ENCODE measurements at places on chromosomes 12 and 14. TPM values are rescaled to one million over a fixed set of nuclear protein-coding genes. Genes with fewer than 3 reads are reported as not detected.

- H3K4me3 ChIP-seq, result no peak overlapping the region
- DNase-seq, result no peak
- H3K27ac ChIP-seq, result no peak overlapping the region
These were observed 18.1 kb upstream of the PHLDA1 start for GRCh38 chr12:76049575-76050251.

Gene EFS
- 0.99 TPM for total RNA-seq

Gene NEMF
- total RNA-seq, result 106 TPM

Gene HOXC10
- total RNA-seq, result not detected

DNA sequence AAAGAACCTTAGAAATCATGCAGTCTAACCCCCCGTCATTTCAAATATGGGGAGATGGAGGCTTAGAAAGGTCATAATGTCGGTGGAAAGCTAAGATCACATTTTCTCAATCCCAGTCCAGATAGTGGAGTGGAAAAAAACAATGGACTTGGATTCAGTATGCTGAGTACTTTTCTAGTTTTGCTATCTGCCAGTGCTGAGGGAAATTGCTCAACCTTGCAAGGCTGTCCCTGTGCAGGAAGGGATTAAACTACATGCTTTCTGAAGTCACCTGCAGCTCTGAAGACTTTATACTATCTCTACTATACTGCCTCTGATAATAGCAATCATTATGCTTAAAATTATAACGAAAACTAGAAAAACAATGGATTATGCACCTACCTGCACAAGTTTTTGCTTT lies 272.8 kb downstream of the LRIG3 start:
- H3K36me3 ChIP-seq, result no peaks in the 10 kb centered on the region
- H3K4me1 ChIP-seq, result no peaks in the 10 kb centered on the region
- H3K27ac ChIP-seq, result no peak overlapping the region
- H3K27me3 ChIP-seq, result no peaks in the 10 kb centered on the region
- no peak overlapping the region for H3K4me3 ChIP-seq

Gene MMP14
- 55.3 TPM for total RNA-seq

Gene OTUB2
- total RNA-seq, result 0.33 TPM

Gene KRT71
- total RNA-seq, result not detected

- no peaks in the 10 kb centered on the region for H3K4me1 ChIP-seq
- H3K27me3 ChIP-seq, result no peaks in the 10 kb centered on the region
- H3K4me3 ChIP-seq, result no peak overlapping the region
These were observed 16.6 kb downstream of the MAP3K12 start for GRCh38 chr12:53482626-53483168.

DNA sequence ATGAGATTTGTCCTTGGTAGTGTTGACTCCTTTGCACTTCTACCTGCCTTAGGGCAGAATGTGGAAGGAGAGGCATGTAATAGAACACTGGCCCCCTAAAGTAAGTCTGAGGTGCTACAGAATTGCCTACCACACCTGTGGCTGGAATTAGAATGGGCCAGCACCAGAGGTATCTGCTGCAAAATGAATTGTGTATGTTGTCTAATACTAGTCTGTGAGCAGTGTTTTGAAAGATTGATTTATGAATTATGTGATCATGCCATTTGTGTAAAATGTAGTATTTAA lies 5.7 kb upstream of the STYX start:
- DNase-seq, result no peak
- no peak overlapping the region for H3K4me3 ChIP-seq
- peaks cover 38% of the 10 kb centered on the region for H3K36me3 ChIP-seq
- no peaks in the 10 kb centered on the region for H3K27me3 ChIP-seq
- no peak overlapping the region for H3K27ac ChIP-seq

DNA sequence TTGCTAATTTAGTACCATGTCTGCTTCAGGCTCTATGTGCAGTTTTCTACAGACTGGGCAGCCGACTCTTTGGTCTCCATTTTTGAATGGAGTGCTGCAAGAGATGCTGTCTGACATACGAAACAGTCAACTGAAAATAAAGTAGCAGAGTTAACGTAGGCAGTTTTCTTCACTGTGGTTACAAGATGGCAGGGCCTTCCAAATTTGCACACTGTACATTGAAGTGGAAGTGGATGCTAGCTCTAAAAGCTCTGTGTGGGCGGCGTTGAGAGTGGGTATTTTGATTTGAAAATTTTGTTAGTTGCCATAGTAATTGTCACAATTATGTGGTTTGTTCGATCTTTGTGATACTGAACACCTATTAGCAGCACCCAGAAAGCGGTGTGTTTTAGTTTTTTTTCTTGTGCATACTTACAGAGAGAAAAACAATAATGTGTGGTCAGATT lies 154.9 kb upstream of the ATP2B1 start:
- no peaks in the 10 kb centered on the region for H3K4me1 ChIP-seq
- H3K27me3 ChIP-seq, result no peaks in the 10 kb centered on the region
- H3K4me3 ChIP-seq, result no peak overlapping the region
- H3K27ac ChIP-seq, result no peak overlapping the region

All from body of pancreas (tissue), 4 donors.